WTC11 (cell line): ENCODE measurements at places on chromosomes 2 and 18. TPM values are rescaled to one million over a fixed set of nuclear protein-coding genes. Genes with fewer than 3 reads are reported as not detected.

The RAX gene
- 0.57 to 0.94 TPM (median 0.89 TPM) in 3 replicates for total RNA-seq

The RANBP2 gene
- total RNA-seq: 66.8 to 90.4 TPM (median 68.9 TPM) in 3 replicates

The CCNYL1 gene
- total RNA-seq: 26.6 to 31.6 TPM (median 28.1 TPM) in 3 replicates

The CIDEA gene
- total RNA-seq: 0.23 to 0.50 TPM (median 0.23 TPM) in 3 replicates

The GKN2 gene
- total RNA-seq: not detected in 3 replicates

The MC5R gene
- 0.14 to 0.27 TPM (median 0.15 TPM) in 3 replicates for total RNA-seq

The TUBA4B gene
- 0.20 TPM in 1 of 3 replicates, not detected in the others for total RNA-seq

- H3K27ac ChIP-seq: peak overlapping the region; percentile 27; the same call in 1 of the 2 replicates
- DNase-seq: peak; percentile 73
- H3K27me3 ChIP-seq: peaks cover 4% of the 10 kb centered on the region; the same call in 1 of the 2 replicates
- no peak overlapping the region for H3K4me3 ChIP-seq
These were observed 61.4 kb downstream of the SMAD7 start for GRCh38 chr18:48889115-48889941.

- H3K4me1 ChIP-seq: peaks cover 6% of the 10 kb centered on the region
- H3K27me3 ChIP-seq: no peaks in the 10 kb centered on the region
- no peak overlapping the region for H3K27ac ChIP-seq
- no peak for DNase-seq
- H3K4me3 ChIP-seq: no peak overlapping the region
These were observed 31.5 kb downstream of the ANKRD44 start for GRCh38 chr2:197278799-197279763.

DNA sequence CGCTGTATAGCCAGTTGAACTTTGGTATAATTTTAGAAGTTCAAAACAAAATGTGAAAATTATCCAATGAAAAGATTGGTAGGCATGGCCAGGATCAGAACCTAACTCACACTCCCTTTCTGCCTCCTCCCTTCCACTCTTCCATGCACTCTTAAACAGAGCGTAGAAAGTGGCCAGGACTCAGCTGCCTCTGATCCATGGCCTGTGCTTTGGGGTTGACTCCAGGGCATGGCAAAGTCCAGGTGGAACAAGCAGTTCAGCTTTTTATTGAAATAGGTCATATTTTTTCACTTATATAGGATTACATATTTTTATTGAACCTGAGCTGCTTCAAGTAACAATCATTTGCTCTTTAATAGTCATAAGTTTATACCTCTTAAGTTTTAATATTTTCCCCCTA, 26.2 kb downstream of the INPP1 start:
- H3K27ac ChIP-seq: no peak overlapping the region
- no peak overlapping the region for H3K4me3 ChIP-seq
- no peak for DNase-seq
- no peaks in the 10 kb centered on the region for H3K36me3 ChIP-seq

DNA sequence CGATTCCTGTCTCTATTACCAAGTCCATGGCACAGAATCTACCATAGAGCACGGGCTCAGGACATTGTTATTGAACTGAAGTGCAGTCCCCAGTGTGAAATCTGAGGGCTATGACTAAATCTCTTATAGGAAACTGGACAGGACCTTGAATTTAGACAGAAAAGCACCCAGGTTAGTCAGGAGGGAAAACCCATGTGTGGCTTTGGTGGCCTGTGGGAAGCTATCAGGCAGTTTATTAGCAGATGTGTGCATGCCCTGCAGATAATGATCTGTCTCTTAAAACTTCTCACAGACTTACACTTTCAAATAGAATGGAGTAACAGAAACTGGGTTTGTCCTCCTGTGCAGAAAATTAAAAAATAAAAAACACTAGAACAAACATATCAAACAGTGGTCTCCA, 610.0 kb upstream of the RAB6C start:
- no peak overlapping the region for H3K27ac ChIP-seq
- no peak for DNase-seq
- H3K4me1 ChIP-seq: peaks cover 7% of the 10 kb centered on the region
- H3K4me3 ChIP-seq: no peak overlapping the region
- H3K36me3 ChIP-seq: no peaks in the 10 kb centered on the region
- H3K27me3 ChIP-seq: no peaks in the 10 kb centered on the region; the same call in 1 of the 2 replicates

DNA sequence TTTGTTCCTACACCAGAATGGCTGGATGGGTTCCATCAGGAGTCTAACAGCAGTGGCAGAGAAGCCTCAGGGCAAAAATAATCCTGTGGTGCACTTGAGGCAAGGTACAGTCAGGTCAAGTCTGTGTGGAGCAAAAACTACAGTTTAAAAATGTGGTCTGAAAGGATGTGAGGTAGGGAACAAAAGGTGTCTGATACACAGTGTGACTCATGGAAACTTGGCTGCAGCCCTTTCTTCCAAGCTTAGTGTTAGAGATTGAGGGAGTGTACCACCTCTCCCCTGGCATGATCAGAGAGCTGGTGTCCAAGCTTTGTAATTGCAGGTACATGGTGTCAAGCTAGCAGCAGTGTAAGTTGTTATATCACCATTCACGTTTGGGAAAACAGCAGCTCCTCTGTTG, 8.9 kb downstream of the ANKAR start:
- H3K27ac ChIP-seq: no peak overlapping the region
- no peak overlapping the region for H3K4me3 ChIP-seq
- H3K27me3 ChIP-seq: no peaks in the 10 kb centered on the region
- peaks cover 7% of the 10 kb centered on the region for H3K4me1 ChIP-seq
- no peak for DNase-seq
- H3K36me3 ChIP-seq: peaks cover 5% of the 10 kb centered on the region

- H3K4me1 ChIP-seq: peaks cover 6% of the 10 kb centered on the region; the same call in 1 of the 2 replicates
- no peak overlapping the region for H3K27ac ChIP-seq
- no peak for DNase-seq
- H3K4me3 ChIP-seq: no peak overlapping the region
- H3K27me3 ChIP-seq: no peaks in the 10 kb centered on the region
- H3K36me3 ChIP-seq: no peaks in the 10 kb centered on the region
These were observed 52.7 kb upstream of the KYNU start for GRCh38 chr2:142824756-142825155.

GRCh38 chr2:167294776-167295140, 406.5 kb downstream of the XIRP2 start:
- H3K4me1 ChIP-seq: peaks cover 57% of the 10 kb centered on the region
- no peak overlapping the region for H3K27ac ChIP-seq
- no peak for DNase-seq

- peaks cover 6% of the 10 kb centered on the region for H3K36me3 ChIP-seq
- DNase-seq: no peak
- H3K4me3 ChIP-seq: no peak overlapping the region
- H3K4me1 ChIP-seq: peaks cover 14% of the 10 kb centered on the region
These were observed 108.3 kb downstream of the NFATC1 start for GRCh38 chr18:79504034-79504433.

DNA sequence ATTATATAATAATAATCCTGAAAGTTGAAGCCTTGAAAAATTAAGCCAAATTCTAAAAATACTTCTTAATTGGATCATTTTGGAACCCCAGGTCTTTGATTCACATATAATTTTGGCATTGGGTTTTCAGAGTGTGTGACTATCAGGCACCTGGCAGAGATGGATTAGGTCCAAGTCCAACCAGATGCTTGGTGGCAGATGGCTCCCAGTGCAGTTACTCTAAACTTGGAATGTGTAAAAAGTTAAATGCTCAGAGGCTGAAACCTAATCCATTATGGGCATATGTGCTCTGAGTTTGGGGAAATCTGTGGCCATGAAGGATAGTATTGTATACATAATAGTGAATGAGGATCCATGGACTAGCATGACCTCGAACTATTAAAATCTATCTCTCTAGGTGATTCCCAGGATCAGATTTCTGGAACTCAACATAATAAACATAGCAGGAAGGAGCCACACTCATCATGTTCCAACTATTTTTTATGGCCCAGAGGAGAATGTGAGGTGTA, 333.0 kb downstream of the RPRM start:
- no peak overlapping the region for H3K4me3 ChIP-seq
- H3K27me3 ChIP-seq: no peaks in the 10 kb centered on the region
- H3K4me1 ChIP-seq: peaks cover 19% of the 10 kb centered on the region
- no peak for DNase-seq
- no peaks in the 10 kb centered on the region for H3K36me3 ChIP-seq

DNA sequence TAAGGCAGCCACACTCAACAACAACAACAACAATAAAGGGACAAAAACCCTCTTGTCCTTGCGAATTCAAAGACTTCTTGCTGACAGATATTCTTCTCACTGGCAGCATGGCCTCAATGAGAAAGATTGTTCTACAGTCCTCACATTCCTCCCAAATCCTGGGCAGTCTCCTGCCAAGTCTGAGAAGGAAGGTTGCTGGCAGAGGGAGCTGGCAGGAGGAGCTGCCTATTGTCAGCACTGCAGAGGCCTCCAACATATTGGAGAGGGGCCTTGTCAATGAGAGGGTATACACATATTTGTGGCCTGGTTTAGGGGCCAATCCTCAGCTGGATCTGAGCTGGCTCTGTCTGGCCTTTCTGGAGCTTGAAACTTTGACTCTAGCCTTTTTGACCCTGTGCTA, 63.5 kb downstream of the LAMA3 start:
- peaks cover 8% of the 10 kb centered on the region for H3K4me1 ChIP-seq
- H3K4me3 ChIP-seq: no peak overlapping the region
- H3K27me3 ChIP-seq: peaks cover 12% of the 10 kb centered on the region
- H3K27ac ChIP-seq: no peak overlapping the region
- H3K36me3 ChIP-seq: peaks cover 3% of the 10 kb centered on the region; the same call in 1 of the 2 replicates

DNA sequence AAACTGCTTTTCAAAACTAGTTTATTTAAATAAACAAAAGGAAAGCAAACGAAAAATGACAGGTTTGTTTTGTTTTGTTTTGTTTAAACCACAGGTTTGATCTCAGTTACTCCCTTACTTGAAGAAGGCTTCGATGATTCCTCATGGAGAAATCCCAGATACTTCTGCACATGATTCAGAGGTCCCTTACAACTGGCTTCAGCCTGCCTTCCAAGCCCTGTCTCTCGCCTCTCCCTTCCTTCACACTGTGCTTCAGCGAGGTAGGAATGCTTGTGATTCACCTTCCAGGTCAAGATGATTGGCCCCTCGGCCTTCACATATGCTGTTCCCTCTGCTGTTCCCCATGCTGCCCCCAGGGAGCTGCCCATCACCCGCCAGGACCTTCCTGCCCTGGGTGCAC, 104.1 kb upstream of the ITGA6 start:
- H3K36me3 ChIP-seq: peaks cover 4% of the 10 kb centered on the region

GRCh38 chr2:183927406-183928325, 670.7 kb upstream of the ZNF804A start:
- H3K36me3 ChIP-seq: peaks cover 11% of the 10 kb centered on the region
- no peak for DNase-seq
- no peak overlapping the region for H3K4me3 ChIP-seq

DNA sequence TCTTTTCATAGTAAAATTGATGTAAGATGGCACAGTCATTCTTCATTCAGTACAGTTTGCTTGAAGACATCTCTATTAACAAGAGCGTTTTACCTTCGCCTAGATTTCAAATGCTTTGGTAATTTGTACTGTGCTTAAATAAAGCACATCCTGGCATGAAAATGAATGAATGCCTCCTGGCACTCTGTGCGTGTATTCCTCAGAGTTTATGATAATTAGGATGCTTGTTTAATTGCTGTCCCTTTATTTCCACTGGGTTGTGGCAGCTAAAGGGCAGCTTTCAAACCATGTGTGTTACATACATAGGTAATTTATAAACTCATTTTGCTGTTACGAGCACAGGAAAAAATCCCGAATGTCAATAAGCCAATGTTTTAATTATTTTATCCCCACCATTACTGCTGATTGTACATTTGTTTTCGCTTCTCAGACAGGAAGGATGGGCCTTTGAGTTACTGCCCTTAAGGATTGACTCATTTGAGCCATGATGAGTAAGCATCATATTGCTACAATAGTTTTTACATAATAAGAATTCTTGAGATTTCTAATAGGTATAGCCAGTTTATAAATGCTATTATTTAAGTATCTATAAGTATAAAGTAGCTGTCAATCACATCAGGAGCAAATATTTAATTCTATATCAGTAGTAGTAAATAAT, 516.5 kb downstream of the XIRP2 start:
- no peak overlapping the region for H3K4me3 ChIP-seq
- DNase-seq: no peak
- no peak overlapping the region for H3K27ac ChIP-seq
- H3K36me3 ChIP-seq: peaks cover 48% of the 10 kb centered on the region
- no peaks in the 10 kb centered on the region; the same call in 1 of the 2 replicates for H3K27me3 ChIP-seq

DNA sequence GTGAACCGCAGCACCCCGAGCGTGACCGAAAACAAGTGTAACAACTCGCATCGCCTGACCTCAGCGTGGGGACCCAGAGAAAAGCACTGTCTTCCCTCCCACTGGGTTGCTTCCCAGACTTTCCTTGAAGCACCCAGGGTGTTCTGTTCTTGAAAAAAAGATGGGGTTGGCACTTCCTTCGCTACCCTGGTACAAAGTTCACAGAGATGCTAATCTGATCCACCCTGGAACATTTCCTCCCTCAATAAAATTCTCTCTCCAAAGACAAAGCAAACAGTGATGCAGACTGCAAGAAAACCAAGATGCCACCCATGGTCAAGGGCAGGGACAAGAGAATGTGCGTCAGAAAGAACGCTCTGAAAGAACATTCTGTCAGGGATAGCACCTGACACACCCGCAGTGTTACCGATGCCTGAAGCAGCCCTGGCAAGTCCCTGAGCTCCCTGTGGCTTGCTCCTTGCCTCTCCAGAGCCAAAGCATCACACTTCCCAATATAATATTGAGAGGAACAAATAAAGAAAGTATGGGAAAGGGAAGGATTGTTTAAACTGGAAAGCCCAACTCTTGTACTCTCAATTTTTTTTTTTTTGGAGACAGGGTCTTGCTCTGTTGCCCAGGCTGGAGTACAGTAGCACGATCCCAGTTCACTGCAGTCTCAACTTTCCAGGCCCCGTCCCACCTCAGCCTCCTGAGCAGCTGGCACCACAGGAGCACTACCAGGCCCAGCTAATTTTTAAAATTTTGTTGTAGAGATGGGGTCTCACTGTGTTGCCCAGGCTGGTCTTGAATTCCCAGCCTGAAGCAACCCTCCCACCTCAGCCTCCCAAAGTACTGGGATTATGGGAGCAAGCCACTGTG, 70.7 kb downstream of the TBC1D8 start:
- no peak for DNase-seq
- no peaks in the 10 kb centered on the region for H3K27me3 ChIP-seq
- peaks cover 3% of the 10 kb centered on the region for H3K4me1 ChIP-seq
- no peak overlapping the region for H3K4me3 ChIP-seq
- peaks cover 38% of the 10 kb centered on the region for H3K36me3 ChIP-seq

GRCh38 chr2:79630972-79631557, 118.2 kb downstream of the CTNNA2 start:
- peak overlapping the region; percentile 6; the same call in 1 of the 2 replicates for H3K27ac ChIP-seq
- H3K36me3 ChIP-seq: no peaks in the 10 kb centered on the region
- no peak overlapping the region for H3K4me3 ChIP-seq
- no peaks in the 10 kb centered on the region for H3K27me3 ChIP-seq
- 0 out of 2 replicates have a peak, but pooled peaks cover 2% of the 10 kb centered on the region for H3K4me1 ChIP-seq

DNA sequence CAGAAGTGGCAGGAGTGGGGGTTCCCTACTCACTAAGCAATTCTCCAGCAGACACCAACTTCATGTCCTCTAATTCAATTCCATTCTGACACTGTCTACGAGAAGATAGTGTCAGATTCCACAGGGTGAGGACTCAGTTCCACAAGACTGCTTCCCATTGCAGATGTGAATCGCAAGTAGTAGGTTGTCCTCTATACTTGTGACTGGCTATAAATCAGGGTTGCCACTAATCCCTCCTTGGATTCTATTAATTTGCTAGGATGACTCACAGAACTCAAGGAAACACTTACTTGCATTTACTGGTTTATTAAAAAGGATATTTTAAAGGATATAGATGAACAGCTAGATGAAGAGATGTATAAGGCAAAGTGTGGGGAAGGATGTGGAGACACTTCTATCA, 184.1 kb upstream of the ACVR2A start:
- H3K27ac ChIP-seq: no peak overlapping the region
- H3K27me3 ChIP-seq: no peaks in the 10 kb centered on the region
- H3K36me3 ChIP-seq: no peaks in the 10 kb centered on the region
- no peak overlapping the region for H3K4me3 ChIP-seq
- no peak for DNase-seq
- no peaks in the 10 kb centered on the region for H3K4me1 ChIP-seq
